Anterior cingulate cortex (tissue), 58 donors: ENCODE measurements at places on chromosomes 3 and 15.

DNA sequence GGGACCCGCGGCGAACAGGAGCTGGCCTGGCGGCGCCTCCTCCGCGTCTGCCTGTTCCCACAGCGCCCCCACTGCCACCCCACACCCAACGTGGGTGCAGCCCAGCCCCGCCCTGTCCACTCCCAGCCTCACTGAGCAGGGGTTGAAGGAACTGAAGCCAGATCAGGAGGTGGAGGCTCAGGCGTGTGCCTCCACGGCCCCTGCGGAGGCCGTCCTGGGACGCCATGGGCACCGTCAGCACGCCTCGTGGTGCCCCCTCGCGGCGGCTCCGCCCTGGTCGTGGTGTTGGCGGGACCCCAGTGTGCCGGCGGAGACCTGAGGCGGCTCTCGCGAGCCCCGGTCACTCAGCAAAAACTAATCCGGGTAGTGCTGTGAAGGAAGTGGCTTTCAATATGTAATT is 39.0 kb upstream of the PRSS50 start:
- no peak for DNase-seq

GRCh38 chr15:67785431-67785830 is 39.9 kb upstream of the SKOR1 start:
- DNase-seq = no peak

- peak; percentile 67 for DNase-seq
Observed at GRCh38 chr3:124772081-124772831, 42.0 kb downstream of the UMPS start.

GRCh38 chr3:60855250-60855649 is 396.0 kb downstream of the FHIT start:
- no peak for DNase-seq
